ENCODE measurements at places on chromosomes 4 and X.

GRCh38 chr4:107050525-107051135 is 14.5 kb upstream of the DKK2 start:
- DNase-seq, result no peak

GRCh38 chrX:127877318-127877717 is 174.9 kb downstream of the ACTRT1 start:
- DNase-seq, result no peak

DNA sequence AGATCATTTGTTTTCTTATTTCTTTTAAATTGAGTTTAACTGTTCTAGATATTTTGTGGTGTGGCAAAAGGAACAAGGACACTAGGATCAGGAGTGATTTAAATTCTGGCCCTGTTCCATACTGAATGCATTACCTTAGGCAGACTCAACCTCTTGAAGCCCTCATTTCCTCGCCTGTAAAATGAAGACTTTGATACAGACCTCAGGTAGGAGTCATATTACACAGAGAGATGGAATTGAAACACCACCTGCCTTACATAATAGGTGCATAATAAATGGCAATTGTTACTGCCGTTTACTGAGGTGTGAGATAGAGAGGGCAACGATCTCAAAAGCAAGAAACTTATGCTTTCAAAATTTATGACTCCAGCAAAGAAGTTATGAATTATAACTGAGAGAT is 28.2 kb upstream of the RASSF6 start:
- no peak for DNase-seq

GRCh38 chr4:98564852-98565251 is 93.6 kb downstream of the TSPAN5 start:
- DNase-seq, result no peak

DNA sequence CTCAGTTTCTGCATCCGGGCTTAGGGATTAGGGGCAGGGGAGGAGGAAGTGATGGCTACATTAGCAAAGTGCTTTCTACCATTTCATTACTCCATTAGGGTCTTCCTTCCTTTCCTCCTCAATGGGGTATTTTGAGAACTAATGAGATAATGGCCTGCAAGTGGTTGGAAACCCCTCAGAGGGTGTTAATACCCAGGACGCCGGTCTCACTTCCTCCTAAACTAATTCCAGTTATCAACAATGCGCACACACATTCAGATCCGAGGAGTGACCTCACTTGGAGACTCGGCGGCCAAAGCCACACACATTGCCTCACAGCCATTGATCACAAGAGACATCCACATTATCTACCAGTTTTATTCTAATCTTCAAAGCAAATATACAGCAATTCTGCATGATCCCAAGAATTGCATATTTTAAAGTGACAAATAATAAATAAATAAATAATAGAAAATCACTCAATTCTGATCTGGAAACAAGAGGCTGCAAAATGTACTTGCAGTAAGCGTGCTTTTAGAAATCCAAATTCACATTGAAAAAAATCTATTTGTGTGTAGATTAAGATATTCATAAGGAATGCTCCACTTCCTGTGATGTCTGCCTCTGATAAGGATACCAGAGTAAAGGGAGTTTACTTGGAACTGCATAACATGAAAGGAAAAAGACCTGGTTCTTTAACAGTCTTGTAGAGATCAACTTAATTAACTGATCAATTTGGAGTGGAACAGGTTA is 329.1 kb downstream of the FBXW7 start:
- DNase-seq, result no peak

Data from stimulated activated CD4-positive, alpha-beta T cell treated with anti-CD3 and anti-CD28 coated beads, Interleukin-2, amount 100 ng/mL, for 48 hours (primary cell).